ENCODE measurements at places on chromosomes 3 and 15.

DNA sequence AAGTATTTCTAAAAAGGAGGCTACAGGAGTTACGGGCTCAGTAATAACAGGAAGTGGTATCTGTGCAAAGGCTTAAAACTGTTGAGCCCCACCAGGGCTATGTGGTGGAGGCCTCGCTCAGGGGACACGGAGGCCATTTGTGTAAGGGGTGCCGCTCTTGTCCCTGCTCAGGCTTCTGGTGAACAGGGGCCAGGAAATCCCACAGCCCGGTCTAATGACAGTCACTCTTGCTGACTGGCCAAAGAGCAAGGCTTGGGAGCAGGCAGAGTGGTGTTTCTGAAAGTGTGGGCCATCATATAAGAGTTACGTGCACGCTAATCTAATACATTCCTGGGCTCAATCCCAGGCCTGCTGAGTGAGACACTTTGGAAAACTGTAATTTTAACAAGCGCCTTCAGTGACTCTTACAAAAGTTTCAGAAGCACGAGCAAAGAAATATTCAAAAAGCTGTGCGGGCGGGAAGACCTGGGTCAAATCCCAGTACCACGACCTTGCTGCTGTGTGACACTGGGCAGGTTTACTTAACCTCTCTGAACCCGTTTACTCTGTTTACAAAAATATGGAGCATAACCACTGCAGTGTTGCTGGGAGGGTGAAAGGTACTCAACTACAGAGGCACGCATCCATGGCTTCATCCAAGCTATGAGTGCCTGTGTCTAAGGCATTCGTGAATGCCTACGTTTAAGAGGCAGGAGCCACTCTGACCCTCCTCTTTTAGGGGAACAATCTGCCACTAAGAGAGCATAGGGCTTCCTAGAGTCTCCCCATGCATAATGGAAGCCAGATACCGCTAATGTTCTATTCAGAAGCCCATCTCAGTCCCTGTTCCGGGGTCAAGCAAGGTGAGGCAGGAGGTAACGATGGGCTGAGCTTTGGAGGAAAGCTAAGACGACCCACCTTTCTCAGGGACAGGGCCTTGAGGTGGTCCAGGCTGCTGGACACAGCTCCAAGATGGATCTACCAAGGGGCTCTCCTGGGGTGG is 2.0 kb downstream of the ATP10A start:
- DNase-seq: no peak

DNA sequence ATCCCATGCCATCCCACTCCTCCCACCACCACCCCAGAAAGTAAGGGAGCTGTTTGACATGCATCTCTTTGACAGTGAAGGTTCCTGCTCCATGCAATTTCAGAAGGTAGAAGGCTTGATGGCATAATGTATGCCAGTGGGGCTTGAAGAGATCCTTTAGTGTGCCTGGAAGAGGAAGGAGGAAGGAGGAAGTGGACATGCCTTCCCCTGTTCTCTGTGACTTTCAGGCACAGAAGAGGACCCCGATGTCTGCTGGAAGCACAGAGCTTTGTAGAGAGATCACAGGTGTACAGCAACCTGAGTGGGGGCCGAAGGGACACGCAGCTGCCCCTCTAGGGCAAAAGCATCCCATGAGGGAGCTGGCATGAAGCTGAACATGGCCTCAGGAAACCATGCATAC is 171.6 kb downstream of the CD47 start:
- DNase-seq: no peak

DNA sequence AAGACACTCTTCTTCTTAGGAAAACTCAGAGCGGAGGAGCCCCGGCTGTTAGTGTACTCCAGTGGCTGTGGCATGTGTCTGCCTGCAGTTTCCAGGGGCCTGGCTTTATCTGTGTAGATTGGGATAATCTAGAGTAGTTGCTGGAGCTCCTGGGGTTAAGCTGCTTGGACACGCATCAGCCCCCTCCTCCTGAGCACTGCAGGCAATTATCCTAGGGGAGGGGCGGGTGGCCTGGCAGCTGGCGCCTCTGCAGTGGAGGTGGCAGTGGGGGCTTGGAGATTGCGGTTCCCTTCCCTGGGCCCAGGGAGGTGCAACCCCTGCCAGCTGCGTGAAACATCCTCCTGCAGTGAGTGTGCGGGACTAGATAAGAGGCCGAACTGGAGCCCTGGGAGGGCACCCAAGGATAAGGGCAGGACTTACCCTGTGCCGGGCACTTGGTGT is 68.2 kb downstream of the EFCAB12 start:
- DNase-seq: no peak

GRCh38 chr3:63726656-63727055 is 74.2 kb downstream of the SNTN start:
- DNase-seq: no peak

GRCh38 chr3:13078163-13078905 is 5.1 kb upstream of the IQSEC1 start:
- no peak for DNase-seq

GRCh38 chr15:100114571-100114970 is 227.2 kb downstream of the ADAMTS17 start:
- DNase-seq: no peak

- DNase-seq: peak; percentile 76
Observed at GRCh38 chr3:196641333-196642054, 2.0 kb downstream of the NRROS start.

DNA sequence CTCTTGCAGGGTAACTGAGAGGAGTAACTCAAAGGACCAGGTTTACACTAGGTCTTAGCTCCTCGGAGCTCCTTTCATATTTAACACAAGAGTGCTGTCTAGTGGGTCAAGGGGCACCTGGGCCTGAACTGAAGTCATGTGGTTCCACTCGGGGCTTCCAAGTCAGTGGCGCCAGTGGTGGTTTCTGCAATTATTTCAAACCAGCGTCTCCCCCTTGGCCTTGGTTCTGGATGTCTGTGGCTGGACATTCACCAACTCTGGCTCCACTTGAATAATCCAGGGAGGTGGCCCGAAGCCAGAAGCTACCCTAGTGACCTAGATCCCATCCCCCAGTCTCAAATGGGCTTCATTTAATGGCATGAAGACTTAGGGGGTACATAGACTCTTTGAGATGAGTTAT is 144.3 kb upstream of the ADAMTS9 start:
- DNase-seq: no peak

DNA sequence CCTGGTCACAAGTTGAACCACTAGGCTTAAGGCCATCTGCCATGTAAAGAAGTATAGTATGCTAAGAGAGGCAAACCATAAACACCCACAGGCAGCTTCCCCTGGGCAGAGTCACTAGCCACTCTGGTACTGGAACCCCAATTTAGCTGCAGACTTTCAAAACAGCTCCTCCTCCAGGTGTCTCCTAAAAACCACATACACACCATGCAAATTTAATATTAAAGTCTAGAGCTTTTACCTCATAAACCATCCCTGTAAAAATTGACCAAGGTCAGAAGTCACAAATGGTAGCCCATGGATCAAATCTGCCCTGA is 99.1 kb upstream of the STT3B start:
- no peak for DNase-seq

GRCh38 chr15:40918146-40918798 is 10.9 kb upstream of the DLL4 start:
- no peak for DNase-seq

GRCh38 chr3:20769430-20769829 is 583.4 kb upstream of the SGO1 start:
- DNase-seq: no peak

- DNase-seq: no peak
Observed at GRCh38 chr3:42663581-42664437, 10.3 kb downstream of the ZBTB47 start.

DNA sequence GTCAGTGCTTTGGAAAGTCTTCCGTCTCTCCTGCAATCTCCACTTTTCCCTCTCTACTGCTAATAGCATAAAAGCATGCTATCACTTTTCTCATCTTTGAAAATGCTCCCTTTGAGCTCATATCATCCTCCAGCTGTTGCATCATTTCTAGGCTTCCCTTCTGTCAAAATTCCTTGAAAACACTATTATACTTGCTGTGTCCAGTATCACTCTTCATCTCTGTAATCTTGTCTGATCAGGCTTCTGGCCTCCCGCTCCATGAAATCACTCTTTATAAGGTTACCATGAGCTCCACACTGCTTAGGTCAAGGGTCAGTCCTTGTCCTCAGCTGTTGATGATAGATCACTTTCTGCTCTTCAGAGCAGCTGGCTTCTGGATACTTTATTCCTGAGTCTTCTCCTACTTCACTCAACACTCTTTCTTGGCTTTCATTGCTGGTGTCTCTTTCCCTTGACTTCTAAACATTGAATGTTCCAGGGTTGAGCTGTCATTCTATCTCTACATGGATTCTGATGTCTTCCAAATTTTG is 50.9 kb upstream of the SPTSSB start:
- no peak for DNase-seq
